ENCODE measurements at places on chromosomes 4 and X. TPM values are rescaled to one million over a fixed set of nuclear protein-coding genes. Genes with fewer than 3 reads are reported as not detected.

GRCh38 chr4:105474099-105474518 lies 247 bp upstream of the PPA2 start:
- no peak for DNase-seq

DNA sequence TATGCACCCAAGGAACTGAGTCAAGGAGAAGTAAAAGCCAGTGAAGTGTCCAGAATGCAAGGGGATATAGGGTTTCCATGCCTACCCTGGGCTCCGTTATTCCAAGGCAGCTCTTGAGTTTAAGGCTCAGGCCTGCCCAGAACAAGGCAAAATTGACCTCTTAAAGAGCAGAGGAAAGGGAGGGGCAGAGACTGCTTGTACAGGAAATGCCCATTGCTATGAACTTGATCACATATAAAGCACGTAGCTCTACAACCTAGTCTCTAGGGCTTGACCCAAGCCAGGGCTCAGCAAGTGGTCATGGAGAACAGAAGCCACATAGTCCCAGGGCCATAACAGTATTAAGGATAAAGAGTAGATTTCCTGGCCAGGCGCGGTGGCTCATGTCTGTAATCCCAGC lies 58.2 kb upstream of the MSN start:
- DNase-seq: no peak

DNA sequence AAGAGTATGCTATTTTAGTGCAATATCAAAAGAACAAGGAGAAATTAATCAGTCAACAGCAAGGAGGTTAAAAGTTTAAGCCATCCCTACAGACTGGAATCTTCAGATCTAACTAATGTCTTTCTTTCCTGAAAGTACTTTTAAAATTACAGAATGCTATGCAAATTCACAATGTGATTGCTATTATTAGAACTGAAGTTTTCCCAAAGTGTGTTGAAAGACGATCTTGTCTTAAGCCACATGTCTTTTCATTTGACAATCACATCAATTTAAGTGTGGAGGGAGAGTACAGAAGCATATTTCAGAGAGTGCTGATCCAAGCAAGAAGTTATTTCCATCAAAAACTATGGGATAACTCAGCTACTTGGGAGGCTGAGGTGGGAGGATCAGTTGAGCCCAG lies 64.7 kb upstream of the TNIP3 start:
- DNase-seq: no peak

DNA sequence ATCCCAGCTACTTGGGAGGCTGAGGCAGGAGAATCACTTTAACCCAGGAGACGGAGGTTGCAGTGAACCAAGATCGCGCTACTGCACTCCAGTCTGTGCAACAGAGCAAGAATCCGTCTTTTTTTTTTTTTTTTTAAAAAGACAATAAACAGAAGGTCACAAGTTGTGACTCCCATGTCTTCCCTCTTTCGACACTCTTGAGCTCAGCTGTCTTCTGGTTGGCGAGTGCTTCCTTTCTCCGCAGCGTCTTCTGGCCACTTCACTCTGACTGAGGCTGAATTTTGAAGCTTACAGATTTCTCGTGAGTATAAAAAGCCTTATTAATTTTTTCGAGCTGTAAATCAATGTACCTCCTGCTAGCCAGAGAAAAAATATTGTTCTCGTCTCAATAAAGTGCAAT lies 124.9 kb downstream of the STOX2 start:
- DNase-seq: no peak

- DNase-seq: no peak
These were observed 53.4 kb downstream of the GPAT3 start for GRCh38 chr4:83589279-83589678.

- DNase-seq: no peak
These were observed 270.8 kb downstream of the GRIA3 start for GRCh38 chrX:123454712-123455431.

- no peak for DNase-seq
These were observed 25.5 kb downstream of the MOB1B start for GRCh38 chr4:70927502-70928137.

- DNase-seq: no peak
These were observed 2.1 kb downstream of the NDNF start for GRCh38 chr4:121070274-121070673.

DNA sequence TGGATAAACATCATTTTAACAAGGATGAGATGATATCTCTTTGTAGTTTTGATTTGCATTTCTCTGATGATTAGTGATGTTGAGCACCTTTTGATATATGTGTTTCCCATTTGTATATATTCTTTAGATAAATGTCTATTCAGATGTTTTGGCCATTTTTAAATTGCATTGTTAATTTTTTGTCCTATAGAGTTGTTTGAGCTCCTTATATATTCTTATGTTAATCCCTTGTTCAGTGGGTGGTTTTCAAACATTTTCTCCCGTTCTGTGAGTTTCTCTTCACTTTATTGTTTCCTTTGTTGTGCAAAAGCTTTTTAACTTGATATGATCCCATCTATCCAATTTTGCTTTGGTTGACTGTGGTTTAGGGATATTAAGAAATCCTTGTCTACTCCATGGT lies 606.0 kb downstream of the CCSER1 start:
- no peak for DNase-seq

- no peak for DNase-seq
These were observed 9.2 kb downstream of the GUCY1A1 start for GRCh38 chr4:155675709-155676429.

FHDC1 gene
- total RNA-seq: 14.1 TPM

DNA sequence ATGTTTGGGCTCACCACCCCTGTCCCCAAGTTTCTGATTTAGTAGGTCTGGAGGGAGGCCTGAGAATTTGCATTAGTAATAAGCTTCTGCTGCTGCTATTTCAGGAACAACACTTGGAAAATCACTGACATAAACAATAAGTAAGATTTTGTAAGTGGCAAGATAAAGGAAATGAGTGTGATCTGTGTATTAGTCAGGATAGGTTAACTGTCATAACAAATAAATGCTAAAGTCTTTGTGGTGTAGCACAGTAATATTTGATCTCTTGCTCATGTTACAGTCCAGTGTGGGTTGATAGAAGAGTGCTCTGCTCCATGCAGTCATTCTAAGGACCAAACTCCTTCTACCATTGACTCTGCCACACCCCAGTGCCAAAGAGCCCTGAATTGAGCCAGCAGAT lies 67.0 kb downstream of the NHS start:
- no peak for DNase-seq

METTL14 gene
- total RNA-seq: 36.4 TPM

ETDB gene
- total RNA-seq: not detected

HTRA3 gene
- total RNA-seq: 18.5 TPM

GRCh38 chr4:54553001-54553400 lies 104.8 kb upstream of the KIT start:
- DNase-seq: no peak

TRIM75 gene
- total RNA-seq: not detected

ANXA5 gene
- 157 TPM for total RNA-seq

GRCh38 chr4:105712766-105713165 lies 4.2 kb downstream of the GSTCD start:
- no peak for DNase-seq

GRCh38 chr4:95411371-95412088 lies 137.2 kb downstream of the UNC5C start:
- DNase-seq: no peak

GRCh38 chr4:48388525-48389154 lies 47.3 kb downstream of the SLAIN2 start:
- no peak for DNase-seq

MAGEC3 gene
- not detected for total RNA-seq

All from mucosa of descending colon (tissue), 3 donors.